CD4-positive, alpha-beta memory T cell (primary cell): ENCODE measurements at places on chromosomes 2 and 18. TPM values are rescaled to one million over a fixed set of nuclear protein-coding genes. Genes with fewer than 3 reads are reported as not detected.

Gene EVX2
- total RNA-seq: not detected

Gene CERKL
- 0.11 TPM for total RNA-seq

Gene PROKR1
- total RNA-seq: not detected

Gene SERPINB13
- not detected for total RNA-seq

Gene RND3
- not detected for total RNA-seq

Gene IGFBP5
- total RNA-seq: not detected

Gene DAW1
- total RNA-seq: not detected

Gene LRRC30
- total RNA-seq: not detected

Gene AGPS
- total RNA-seq: 29.7 TPM

Gene CFC1
- not detected for total RNA-seq

Gene ITPRIPL1
- 11.7 TPM for total RNA-seq

Gene ANKRD53
- total RNA-seq: not detected

Gene RIT2
- total RNA-seq: not detected

Gene PAX8
- total RNA-seq: 2.3 TPM

Gene TGFA
- total RNA-seq: 2.9 TPM

Gene TUBB8B
- not detected for total RNA-seq

Gene RUFY4
- total RNA-seq: 0.30 TPM

Gene SELENOI
- total RNA-seq: 19.6 TPM

Gene HTR2B
- total RNA-seq: not detected

Gene C2orf66
- total RNA-seq: not detected

Gene ARHGAP25
- total RNA-seq: 162 TPM

Gene DLGAP1
- total RNA-seq: 0.67 TPM

Gene GPC1
- total RNA-seq: 1.1 TPM

Gene KIF3C
- 5.1 TPM for total RNA-seq

Gene TEKT4
- not detected for total RNA-seq

Gene OTOF
- 0.91 TPM for total RNA-seq

Gene ICOS
- 53.2 TPM for total RNA-seq
